Stimulated activated CD4-positive, alpha-beta T cell treated with anti-CD3 and anti-CD28 coated beads, Interleukin-1b, Interleukin-23, amount 100 ng/mL, for 1 hour (primary cell): ENCODE measurements at places on chromosomes 2 and 18.

GRCh38 chr18:44826418-44827259 lies 146.0 kb downstream of the SETBP1 start:
- DNase-seq, result no peak

DNA sequence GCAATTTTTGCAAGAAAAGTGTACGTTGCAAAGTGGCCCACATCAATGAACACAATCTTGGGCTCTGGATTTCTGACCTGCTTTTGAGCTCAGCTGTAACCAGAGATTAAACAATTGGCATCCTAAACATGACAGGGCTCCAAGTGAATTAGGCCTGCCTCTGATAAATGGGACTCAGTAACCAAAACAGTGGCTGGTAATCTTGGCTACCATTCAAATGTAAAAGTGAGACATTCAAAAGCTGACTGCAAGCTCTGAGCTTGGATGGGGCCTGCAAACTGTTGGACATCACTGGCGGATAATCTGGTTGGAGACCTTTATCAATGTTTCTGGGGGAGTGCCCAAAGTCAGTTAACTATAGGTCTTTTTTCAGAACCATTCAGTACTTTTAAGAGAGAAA lies 160.7 kb downstream of the RAB3GAP1 start:
- no peak for DNase-seq

GRCh38 chr18:24914685-24915084 lies 437.3 kb downstream of the ZNF521 start:
- no peak for DNase-seq

GRCh38 chr2:217836901-217837491 lies 165.8 kb downstream of the TNS1 start:
- no peak for DNase-seq

DNA sequence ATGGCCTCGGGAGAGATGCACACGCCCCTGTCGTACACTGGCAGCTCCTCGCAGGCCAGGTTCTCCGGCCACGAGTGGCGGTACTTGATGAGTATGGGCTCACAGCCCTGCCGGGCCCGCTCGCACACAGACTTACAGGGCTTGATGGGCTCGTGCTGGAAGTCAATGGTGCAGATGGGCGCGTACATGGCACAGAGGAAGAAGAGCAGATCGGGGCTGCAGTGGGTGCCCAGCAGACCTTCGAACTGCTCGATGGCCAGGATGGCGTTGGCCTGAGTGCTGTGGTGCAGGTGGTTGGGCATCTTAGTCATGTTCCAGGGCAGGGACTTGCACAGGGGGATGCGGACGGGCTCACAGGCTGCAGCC lies 359 bp downstream of the FRZB start:
- no peak for DNase-seq

DNA sequence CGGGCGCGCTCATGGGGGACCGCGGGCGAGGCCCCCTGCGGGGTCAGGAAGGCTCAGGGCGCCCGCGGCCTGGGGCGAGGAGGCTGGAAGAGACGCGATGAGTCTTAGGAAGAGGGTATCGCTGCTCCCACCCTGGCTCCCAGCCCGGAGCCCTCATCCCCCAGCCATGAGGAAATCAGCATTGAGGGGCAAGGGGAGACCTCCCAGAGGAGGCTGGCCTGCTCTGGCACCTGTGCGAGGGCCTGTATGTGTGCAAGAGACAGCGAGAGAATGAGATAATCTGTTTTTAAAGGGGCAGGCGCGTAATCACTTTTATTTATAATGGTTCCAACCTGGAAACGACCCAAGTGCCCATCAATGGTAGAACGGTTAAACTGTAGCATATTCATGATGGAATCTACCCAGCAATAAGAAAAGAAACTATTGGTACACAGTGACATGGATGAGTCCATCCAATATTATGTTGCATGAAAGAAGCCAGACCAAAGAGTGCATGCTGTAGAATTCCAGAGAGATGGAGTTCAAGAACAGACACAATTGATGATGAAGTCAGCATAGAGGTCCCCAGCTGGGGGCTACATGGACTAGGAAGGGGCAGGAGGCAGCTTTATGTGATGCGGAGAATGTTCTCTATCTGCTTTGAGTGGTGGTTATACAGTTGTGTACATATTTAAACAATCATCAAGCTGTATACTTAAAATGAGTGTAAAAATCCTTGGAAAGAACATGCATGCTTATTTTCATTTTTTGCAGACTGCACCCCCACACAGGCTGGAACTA lies 14.4 kb downstream of the FBXO41 start:
- DNase-seq, result no peak
